LHCN-M2 (cell line): ENCODE measurements at places on chromosomes 5 and 9.
A peak's percentile ranks its signal among the peaks of the same experiment; 100 is the strongest.

GRCh38 chr5:93219641-93220145 is 361.3 kb downstream of the NR2F1-AS1 start:
- DNase-seq: no peak

DNA sequence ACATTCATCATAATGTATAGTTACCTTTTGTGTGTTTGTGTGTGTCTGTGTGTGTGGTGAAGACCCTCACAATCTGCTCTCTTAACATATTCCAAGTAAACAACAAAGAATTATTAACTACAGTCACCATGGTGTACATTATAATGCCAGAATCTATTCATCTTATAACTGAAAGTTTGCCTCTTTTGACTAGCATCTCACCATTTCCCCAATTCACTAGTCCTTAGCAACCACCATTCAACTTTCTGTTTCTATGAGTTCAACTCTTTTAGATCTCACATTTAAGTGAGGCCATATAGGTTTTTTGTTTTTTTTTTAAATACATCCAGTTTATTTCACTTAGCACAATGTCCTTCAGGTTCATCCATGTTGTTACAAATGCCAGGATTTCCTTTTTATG is 83.6 kb downstream of the SMC2 start:
- no peak for DNase-seq

DNA sequence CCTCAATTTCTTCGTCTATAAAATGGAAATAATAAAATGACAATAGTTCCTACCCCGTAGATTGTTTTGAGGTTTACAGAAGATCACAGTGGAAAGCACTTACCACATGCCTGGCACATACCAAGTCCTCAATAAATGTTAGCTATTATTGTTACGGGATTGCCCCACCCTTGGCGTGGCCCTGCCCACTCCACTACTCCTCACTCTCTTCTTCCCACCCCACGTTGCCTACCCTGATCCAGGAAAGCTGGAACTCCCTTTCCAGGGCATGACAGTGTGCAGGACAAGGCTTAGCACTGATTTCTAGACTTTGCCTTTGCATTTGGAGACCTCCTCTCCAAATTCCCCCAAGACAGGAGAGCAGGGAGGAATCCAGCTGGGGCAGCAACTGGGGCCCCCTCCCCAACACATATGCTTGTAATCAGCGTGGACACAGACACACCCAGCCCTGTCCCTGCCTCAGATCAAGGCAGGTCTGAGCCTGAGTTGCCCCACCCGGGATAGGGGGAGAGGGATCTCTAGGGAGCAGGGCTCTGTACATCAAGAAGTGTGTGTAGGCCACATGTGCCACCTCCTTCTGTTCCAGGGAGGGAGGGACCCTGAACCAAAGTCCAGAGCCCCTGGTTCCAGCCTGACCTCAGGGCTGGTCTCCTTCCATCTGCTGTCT is 6.7 kb downstream of the SLC4A9 start:
- no peak for DNase-seq

GRCh38 chr5:78781611-78782286 is 133.2 kb upstream of the LHFPL2 start:
- no peak for DNase-seq

DNA sequence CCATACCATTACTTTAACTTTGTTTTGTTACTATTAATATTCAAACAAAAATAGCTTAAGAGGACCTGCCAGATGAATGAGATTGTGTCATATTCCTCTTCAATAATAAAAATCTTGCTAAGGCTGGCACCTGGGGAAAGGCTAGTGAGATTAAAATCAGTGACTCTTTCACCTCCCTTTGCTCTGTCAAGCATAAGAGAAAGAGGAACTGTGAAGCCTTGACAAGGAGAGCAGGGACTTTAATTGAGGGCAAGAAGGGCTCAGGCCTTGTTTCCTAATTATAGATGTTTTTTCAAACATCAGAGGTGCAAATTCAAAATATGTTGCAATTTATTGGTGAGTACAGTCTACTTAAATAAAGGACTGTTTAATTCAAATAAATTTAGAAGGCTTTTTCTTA is 91.7 kb downstream of the SPATA31D1 start:
- DNase-seq: no peak

GRCh38 chr9:2465921-2466460 is 155.6 kb upstream of the VLDLR start:
- DNase-seq: no peak

DNA sequence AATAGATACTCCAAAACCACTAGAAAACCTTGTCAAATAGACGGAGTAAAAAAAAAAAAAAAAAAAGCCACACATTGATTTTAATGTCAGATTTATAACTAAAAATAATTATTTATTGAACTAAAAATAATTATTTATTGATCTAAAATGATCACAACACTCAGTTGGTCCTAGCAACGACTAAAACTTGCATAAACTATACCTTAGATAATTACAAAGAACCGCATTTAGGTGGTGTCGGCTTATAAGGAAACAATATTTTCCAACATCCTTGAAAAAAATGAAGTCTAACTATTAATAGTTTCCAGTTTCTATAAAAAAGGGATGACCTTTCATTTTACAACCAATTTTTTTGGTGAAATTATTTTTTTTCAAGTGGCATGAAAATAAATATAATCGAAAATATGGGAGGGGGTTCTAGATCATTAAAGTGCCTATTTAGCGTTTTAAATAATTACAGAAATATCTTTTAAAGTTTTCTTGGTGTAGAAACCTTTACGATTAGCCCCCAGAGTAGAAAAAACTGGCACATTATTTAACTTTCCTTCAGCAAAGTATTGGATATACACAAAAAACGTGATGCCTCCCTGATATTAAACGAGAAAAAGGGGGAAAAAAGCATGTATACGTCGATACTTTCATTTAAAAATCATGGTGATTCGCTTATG is 3.7 kb downstream of the ARRDC3 start:
- no peak for DNase-seq

- no peak for DNase-seq
Measured at GRCh38 chr9:109158651-109159050, 8.4 kb downstream of the FRRS1L start.

DNA sequence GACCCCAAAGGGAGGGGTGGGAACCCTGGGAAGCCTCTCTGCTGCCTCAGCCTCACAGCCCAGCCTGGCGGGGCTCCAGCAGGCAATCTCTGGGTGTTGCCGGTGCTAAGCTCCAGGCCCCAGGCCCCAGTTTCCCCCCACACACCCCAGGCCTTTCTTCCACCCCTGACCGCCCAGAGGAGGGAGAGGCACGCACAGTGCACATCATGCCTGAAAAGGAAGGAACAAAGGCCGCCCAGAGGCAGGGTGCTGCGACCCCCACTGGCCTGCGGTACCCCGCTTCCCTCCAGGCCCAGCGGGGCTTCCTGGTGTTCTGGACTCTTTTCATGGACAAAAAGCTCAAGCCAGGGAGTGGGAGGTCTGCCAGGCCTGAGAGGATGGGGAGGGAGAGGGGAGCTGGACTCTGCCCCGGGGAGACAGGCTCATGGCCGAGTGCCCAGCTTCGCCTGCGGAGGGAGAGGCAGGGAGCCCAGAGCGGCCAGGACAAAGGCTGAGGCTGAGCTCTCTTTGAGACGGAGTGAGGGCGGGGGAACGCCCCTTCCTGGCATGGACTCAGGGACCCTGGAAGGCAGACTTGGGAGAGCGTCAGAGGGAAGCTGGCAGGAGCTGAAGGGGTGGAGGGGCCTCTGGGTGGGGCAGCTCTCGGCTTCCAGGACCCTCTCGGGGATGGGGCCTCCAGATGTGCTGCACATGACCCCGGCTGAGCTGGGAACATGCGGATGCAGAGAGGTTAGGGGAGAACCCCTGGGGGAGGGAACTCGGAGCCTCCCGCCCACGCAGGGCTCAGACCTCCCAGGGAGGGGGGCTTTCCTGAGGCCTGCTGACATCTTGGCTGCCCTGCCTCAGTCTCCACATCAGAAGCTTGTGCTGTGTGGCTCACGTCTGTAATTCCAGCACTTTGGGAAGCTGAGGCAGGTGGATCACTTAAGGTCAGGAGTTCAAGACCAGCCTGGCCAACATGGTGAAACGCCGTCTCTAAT is 1.8 kb upstream of the ENTPD2 start:
- no peak for DNase-seq

DNA sequence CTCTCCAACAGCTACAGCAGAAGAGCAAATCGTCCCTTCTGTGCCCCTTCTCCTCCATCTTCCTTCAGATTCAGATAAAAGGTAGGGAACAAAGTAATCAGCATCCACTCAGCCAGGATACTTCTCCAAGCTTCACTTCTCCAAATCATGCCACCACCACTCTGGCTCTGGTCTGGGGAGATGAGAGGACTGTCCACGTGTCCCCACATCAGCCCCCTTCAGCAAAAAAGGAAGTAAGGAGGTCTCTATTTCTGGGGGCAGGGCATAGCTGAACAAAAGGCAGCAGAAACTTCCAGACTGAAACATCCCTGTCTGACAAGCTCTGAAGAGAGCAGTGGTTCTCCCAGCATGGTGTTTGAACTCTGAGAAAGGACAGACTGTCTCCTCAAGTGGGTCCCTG is 116.9 kb downstream of the C5orf15 start:
- no peak for DNase-seq

DNA sequence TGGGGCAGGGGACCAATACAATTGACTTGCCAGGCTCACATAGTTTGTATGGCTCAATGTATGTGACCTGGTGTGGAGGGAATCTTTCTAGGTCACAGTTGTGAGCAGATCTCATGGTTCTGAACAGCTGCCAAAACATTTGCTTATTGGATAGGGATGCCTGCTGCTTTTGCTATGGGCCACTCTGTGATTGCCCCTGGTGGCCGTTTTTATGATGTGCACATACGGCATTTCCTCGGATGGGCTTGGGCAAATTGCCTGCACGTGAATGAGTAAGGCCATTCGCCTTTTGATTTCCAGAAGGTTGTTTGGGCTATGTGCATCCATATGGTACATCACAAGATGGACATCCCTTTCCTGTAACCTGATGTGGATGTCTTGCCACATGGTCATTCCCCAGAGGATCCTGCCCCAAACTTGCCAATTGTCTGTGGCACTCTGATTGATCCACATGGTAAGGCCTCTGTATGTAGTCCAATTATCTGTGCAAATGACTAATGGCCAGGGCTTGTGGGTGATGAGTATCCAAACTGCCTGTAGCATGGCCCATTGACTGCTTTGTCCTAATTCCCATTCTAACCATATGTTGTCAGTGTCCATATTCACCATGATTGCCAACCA is 10.7 kb upstream of the SLC22A4 start:
- peak; percentile 86 for DNase-seq
